ENCODE measurements at places on chromosomes 5 and 9.

DNA sequence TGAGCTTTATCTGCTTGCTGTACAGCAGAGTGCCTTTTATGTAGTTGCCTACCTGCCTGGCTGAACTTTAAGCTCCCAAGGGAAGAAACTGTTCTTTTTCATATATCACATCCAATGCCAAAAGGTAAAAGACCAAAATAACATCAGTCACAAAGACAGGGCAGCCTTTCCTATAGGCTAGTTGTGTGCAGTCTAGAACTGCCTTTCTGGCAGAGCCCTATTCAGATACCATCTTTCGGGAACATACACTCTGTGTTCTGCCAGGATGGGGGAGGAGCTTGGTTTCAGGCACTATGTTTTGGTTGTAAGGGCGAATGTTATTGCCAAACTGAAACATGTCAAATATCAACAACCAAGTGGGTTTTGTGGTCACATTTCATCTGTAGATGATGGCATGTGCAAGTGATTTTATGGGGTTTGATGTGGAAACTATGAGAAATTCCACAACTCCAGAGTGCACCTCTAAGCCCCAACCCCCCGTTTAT, 314.5 kb downstream of the ADGRV1 start:
- DNase-seq, result no peak

DNA sequence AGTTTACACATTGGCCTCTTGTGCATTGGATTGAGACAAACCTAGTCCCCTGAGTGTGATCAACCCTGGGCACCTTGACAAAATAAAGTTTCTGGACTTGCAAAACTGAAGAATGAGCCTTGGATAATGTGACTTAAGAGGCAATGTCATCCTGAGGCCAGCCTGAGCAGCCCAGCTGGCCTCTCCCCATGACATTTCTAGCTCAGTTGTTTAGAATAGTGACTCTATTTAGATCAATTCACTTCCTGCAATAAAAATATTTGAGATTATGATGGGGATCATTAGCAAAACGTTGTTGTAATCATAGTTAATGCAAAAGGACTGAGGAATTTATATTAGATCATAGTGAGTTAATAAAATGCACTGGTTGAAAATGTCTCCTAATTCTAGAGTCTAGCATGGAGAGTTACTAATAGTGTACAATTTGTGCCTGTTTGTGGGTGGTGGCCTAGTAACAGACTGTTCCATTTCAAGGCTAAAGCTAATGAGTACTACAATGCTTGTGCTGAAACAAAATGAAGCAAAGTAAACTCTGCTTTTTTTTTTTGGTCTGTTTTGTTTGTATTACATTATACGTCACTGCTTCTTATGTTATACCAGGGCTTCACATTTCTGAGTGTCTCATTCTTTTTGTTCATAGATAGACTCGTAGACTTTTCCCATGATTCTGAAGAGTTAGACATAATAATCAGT, 10.9 kb upstream of the RHOBTB3 start:
- DNase-seq, result no peak

GRCh38 chr9:128148509-128149000, 698 bp upstream of the LCN2 start:
- DNase-seq, result no peak

- peak; percentile 54 for DNase-seq
Observed at GRCh38 chr9:21031091-21031807, at the start of gene HACD4. HACD4 (minus strand) TSS chr9:21031640; CDS start chr9:21031590, 50 bp downstream.

DNA sequence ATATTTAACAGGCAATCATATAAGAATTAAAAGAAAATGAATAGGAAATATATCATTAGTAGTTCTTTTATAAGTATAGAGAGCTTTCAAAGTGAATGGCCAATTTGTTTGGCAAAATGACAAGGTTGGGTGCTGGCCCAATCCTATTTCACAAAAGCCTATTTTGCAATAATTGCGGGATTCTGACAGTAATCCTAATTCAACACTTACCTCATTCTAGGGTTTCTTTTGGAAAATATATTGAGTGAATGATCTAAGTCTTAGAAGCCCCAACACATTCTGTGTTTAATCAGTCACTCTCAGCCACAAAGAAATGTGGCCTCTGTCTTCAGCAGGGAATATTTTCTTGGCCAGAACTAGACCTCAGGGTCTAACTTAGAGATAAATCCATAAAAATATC, 835.9 kb upstream of the ZNF608 start:
- no peak for DNase-seq

GRCh38 chr9:81472701-81473100, 216.6 kb downstream of the TLE1 start:
- no peak for DNase-seq

GRCh38 chr5:156322666-156323065, 4.3 kb upstream of the SGCD start:
- DNase-seq, result no peak

DNA sequence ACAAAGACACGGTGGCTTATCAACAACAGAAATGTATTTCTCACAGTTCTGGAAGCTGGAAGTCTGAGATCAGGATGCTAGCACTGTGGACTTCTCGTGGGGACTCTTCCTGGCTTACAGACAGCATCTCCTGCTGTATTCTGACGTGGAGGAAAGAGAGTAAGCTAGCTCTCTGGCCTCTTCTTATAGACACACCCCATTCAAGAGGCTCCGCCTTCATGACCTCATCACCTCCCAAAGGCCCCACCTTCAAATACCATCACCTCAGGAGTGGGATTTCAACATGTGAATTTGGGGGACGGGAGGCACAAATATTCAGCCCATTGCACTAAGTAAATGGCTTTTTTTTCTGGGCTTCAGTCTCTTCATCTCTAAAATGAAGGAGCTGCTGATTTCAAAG, 27.6 kb downstream of the KCNMB1 start:
- no peak for DNase-seq

GRCh38 chr9:95055851-95056551, 261.5 kb downstream of the FANCC start:
- DNase-seq, result no peak

- no peak for DNase-seq
Observed at GRCh38 chr9:127078336-127078735, 44.1 kb downstream of the ANGPTL2 start.

- DNase-seq, result no peak
Observed at GRCh38 chr9:81529556-81530193, 159.7 kb downstream of the TLE1 start.

DNA sequence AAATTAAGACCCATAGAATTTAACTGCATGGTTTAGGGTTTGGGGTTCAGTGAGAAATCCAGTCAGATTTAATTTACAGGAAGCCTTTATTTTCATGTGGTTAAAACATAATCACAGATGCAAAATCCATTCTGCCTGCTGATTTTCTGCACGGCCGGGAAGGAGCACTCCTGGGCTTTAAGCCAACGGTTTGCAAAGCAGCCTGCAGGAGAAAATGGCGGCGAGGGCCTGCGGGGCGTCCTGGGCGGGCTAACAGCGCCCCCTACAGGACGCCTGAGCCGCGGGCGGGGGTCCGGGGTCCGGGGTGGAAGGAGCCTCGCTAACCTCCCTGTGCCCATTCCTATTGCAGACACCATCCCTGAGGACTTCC, 47.6 kb downstream of the THBS4 start:
- DNase-seq, result no peak

- DNase-seq, result no peak
Observed at GRCh38 chr5:114448481-114448880, 86.6 kb downstream of the KCNN2 start.

DNA sequence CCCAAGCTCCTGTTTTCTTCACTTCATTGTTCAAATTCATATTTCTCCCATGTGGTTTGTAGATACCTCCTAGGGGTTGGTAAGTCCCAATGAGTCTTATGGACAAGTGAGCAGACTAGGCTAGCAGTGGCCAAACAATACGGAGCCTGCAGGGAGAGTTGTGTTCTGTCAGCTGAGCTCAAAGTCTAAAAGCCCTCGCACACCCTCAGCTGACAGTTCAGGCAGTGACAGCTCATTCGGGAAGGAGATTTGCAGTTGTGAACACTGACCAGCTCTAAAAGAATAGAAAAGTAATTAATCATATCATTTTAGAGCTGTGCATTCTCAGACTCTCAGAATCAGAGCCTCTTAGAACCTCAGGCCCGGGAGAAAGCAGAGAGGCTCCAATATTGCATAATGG, 95.1 kb downstream of the SH3TC2 start:
- DNase-seq, result no peak

- no peak for DNase-seq
Observed at GRCh38 chr5:150309886-150310239, 7.2 kb upstream of the ARSI start.

GRCh38 chr9:127519301-127520166, 68.2 kb downstream of the LRSAM1 start:
- DNase-seq, result no peak

GRCh38 chr5:11377896-11378295, 526.4 kb downstream of the CTNND2 start:
- no peak for DNase-seq

DNA sequence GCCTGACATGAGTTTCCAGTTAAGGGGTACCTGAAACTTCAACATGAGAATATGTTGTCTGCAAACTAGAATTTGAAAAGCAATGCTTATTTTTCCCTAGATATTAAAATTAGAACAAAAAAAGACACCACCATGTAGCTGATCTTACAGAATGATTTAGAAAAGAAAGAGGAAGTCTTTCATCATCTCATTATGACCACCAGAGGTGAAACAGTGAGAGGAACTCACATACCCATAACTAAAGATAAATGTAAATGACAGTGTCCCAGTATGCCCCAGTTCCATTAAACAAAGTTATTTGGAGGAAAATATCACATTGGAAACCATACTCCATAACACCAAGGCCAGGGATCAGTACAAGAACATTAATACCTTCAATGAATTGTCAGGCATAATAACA, 6.9 kb downstream of the TAF7 start:
- no peak for DNase-seq

- DNase-seq, result no peak
Observed at GRCh38 chr9:101427358-101427757, 8.2 kb downstream of the ALDOB start.

DNA sequence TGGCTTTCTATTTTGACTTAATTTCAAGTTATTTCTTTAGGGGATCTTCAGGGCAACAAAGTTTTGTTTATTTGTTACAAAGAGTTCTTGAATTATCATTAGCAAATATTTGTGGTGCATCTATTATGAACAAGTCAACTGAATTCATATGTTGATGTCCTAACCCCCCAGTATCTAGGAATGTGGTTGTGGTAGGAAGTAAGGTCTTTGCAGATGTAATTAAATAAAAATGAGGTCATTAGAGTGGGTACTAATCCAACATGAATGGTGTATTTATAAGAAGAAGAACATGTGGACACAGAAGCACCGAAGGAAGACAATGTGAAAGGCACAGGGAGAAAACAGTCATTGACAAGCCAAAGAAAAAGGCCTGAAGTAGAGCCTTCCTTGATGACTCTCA, 474.0 kb upstream of the DAB2 start:
- DNase-seq, result no peak

- DNase-seq, result no peak
Observed at GRCh38 chr5:134570886-134571285, 45.4 kb downstream of the JADE2 start.

DNA sequence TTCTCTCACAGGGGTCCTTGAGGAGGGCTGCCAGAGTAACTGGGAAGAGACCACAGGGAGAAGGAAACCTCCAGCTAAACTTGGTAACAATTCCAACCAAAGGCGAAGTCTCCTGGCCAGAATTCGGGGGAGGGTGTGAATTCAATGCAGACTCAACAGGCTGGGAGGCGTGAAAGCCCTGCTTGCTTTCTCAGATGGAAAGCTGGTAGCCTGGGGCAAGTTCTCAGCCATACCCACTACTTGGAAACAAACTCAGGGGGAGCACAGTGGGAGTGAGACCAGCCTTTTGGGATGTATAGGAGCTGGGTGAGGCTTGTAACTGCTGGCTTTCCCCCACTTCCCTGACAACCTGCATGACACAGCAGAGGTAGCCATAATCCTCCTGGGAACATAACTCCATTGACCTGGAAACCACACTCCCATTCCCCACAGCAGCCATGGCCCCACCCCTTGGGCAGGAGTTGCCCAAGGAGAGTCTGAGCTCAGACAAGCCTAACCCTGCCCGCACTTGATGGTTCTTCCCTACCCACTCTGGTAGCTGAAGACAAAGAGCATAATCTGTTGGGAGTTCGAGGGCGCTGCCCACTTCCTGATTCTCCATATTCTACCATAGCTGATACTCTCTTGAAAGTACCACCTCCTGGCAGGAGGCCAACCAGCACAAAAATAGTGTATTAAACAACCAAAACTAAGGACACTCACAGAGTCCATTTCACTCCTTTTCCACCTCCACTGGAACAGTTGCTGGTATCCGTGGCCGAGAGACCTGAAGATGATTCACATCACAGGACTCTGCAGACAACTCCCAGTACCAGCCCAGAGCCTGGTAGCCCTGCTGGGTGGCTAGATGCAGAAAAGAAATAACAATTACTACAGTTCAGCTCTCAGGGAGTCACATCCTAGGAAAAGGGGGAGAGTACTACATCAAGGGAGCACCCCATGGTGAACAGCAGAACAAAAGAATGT, 123.8 kb downstream of the FAM170A start:
- DNase-seq, result no peak

GRCh38 chr5:139472386-139473030, 1.7 kb downstream of the SMIM33 start:
- no peak for DNase-seq

DNA sequence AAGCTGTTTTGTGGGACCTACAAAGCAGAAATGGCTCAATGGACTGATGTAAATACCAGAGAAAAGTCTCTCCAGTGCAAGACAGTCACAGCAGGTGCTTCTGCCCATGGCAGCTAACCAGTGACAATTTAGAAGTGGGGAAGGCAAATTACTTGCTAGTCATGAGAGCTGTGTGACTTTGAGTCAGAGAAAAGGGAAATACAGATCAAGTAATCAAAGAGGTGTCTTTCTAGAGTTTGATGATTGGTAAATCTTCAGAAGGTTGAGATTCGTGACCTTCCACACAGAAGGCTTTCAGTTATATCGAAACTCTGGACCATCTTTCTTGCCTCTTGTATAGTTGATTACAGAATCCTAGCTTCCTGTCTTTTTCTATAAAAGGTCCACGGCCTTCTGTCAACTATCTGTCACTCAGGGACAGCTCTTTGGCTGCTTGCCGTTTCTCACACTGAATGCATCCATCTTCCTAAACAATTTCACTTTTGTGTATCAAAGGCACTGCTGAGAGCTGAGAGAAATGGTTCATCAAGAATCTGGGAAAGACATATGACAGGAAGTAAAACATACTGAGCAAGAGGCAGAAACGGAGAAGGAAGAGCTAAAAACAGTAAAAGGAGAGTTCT, 993.9 kb upstream of the ACO1 start:
- no peak for DNase-seq

DNA sequence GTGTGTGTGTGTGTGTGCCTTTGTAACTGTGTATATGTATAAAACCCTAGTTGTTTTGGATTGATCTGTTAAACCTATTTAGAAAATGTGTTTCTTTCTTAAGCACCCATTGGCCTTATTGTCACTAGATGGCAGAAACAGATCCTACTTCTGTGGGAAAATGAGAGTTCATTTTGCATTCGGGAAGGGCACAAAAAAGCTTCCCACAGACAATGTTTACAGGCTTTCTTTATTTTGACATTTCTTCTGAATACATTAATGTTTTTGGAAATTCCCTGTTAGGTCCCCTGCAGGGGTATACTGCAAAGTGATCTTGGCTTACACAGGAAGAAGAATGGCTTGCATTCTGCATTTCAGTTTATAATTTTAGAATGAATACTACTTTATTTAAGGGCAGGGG, 481.8 kb upstream of the ARRDC3 start:
- no peak for DNase-seq

GRCh38 chr5:125199968-125200865, 453.8 kb upstream of the ZNF608 start:
- no peak for DNase-seq
